RWPE1 (cell line): ENCODE measurements at places on chromosomes 2 and 18.

DNA sequence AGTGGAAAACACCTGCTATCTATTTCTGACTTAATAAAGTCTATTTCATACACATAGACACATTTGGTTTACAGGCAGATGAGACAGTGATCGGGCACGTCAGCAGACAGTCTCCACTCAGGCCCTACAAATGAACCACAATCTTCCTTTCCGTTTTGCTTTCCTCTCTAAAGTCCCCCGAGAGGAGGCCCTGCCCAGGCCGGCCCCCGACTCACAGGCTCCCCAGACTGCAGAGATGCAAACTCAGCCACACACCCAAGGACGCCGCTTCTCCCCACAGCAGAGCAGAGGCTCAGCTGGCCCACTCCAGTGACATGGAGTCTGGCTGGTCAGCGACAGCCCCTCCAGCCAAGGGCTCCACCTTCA is 9.3 kb upstream of the MTERF4 start:
- DNase-seq, result no peak

DNA sequence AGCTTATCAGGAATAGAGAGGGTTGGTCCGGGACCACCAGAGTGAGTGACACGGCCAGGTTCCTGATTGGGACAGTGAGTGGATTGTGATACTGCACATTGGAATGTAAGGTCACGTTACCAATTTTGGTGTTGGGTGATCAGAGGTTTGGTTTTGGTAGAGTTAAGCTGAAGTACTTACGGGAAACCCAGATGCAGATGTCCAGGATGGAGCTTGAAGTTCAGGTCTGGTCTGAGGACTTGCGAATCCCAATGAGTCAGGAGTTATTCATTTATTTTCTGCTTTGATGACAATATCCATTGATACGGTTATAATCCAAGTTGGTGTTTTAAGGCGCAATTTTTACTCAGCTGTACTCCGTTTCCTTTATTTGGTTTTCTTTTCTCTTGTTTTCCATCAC is 273.6 kb downstream of the ALPK2 start:
- no peak for DNase-seq

GRCh38 chr2:236473691-236474090 is 95.9 kb upstream of the ACKR3 start:
- DNase-seq, result no peak

- DNase-seq, result peak; percentile 8
Measured at GRCh38 chr2:173588931-173589369, 234.3 kb downstream of the CDCA7 start.

- DNase-seq, result no peak
Measured at GRCh38 chr18:45197526-45197970, 417.7 kb upstream of the SLC14A2 start.

DNA sequence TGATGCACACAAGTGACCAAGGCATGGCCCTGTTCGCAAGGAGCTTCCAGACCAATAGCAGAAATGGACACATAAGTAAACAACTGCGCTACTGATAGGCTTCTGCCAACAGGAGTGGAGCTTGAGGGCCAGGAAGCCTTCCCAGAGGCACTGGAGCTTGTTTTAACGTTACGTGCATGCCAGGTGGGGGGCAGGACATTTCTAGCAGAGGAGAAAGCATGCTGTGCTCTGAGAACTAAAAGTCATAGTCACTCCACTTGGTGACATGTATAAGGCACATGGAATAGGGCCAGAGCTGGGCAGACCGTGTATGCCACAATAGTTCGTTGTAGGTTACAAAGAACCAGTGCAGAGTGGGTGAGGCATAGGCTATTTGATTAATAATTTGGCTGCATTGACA is 184.2 kb downstream of the NEDD4L start:
- DNase-seq, result no peak

DNA sequence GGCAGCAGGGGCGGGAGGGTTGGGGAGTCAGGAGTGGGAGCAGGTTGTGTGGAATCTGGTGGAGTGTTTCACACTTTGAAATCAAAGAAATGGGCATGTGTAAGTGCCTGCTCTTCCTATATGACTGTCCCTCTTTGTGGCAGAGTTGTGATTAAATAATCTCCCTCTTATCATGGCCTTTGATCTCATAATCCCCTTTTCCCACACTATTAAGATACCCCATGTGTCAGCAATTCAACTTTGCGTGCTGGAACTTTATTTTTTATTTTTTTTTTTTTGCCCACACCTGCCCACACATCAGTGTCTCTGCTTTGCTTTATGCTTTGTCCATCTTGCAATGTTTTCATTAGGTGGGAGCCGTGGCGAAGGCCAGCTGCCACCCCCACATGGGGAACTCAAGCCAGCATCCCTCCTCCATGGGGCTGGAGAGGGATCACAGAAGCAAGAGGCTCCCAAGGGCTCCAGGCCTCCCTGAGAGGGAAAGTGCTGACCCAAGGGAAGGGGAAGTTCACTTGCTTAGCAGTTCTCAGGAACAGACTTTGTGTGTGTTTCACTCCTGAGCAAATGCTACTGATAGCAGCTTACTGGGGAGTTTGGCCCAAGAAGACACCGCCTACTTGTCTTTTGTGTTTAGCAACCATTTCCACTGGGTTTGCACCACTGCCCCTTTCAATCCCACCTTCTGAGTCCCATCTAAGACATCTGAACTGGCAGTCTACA is 243.4 kb downstream of the BCL11A start:
- DNase-seq, result no peak

DNA sequence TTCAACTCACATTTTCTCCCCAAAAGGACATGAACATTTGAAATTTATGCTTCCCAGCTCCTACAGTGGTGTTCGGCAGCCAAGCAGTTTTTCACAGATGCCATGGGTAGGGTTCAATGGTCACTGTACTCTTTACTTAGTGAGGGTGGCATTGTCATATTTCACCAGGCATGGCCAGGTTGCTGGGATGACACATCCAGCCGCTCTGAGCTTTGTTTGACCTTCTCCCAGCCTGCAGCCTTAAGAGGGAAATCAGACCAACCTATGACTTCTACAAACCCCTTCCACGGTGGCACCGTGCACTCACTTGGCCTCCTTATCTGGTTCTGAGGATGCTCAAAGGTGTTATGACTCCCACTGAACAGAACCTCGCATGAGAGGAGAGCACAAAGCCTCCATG is 108.4 kb upstream of the SH3BP4 start:
- no peak for DNase-seq

DNA sequence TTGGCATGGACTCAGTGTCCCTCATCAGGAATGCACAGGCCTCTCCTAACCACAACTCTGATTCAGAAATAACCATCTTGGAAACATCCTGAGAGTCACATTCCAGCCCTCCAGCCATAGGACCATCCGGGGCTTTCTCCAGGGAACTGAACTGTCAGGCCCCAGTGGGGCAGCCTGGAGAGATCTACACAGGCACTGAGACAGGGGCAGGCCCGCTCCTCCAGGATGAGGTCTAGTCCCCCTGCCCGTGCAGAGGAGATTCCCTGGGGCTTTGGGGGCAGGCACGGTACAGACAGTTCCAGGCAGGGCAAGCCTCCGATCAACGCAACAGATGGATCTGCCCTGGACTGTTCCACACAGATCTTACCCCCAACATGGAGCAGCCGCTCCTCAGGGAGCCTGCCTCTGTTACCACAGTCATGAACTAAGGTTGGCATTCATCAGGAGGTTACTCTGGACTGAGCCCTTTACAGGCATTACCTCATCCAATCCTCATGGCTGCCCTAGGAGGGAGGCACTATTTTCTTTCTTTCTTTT is 12.0 kb downstream of the KCNK3 start:
- no peak for DNase-seq

- peak; percentile 8 for DNase-seq
Measured at GRCh38 chr2:191352536-191352935, 107.3 kb downstream of the MYO1B start.

- DNase-seq, result peak; percentile 8
Measured at GRCh38 chr2:46914578-46915230, 902 bp downstream of the MCFD2 start.

GRCh38 chr2:120210270-120210693 is 12.9 kb downstream of the TMEM185B start:
- no peak for DNase-seq

DNA sequence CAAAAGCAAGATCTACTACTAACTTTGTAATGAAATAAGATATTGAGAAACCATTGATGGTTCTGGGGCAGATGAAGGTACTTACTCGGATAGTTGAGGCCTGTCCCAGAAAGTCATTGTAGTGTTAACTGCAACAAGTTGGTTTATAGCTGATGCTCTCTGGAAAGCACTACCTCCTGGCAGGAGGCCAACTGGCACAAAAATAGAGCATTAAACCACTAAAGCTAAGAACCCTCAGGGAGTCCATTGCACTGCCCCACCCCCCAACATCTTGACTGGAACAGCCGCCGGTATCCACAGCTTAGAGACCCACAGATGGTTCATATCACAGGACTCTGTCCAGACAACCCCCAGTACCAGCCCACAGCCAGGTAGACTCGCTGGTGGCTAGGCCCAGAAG is 552.5 kb upstream of the CRIM1 start:
- no peak for DNase-seq

DNA sequence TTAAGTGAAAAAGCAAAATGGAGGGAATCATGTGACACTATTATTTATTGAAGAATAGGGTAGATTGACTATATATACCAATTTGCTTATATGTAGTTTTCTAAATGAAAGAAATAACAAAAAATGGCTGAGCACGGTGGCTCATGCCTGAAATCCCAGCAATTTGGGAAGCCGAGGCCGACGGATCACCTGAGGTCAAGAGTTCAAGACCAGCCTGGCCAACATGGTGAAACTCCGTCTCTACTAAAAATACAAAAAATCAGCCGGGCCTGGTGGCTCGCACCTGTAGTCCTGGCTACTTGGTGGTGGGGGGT is 59.3 kb upstream of the MYCN start:
- DNase-seq, result no peak

- no peak for DNase-seq
Measured at GRCh38 chr18:40841063-40841462, 1114.0 kb upstream of the PIK3C3 start.

- DNase-seq, result peak; percentile 11
Measured at GRCh38 chr2:169928463-169928864, 101.2 kb downstream of the UBR3 start.

GRCh38 chr2:144666032-144666431 is 146.1 kb upstream of the ZEB2 start:
- DNase-seq, result peak; percentile 7

- no peak for DNase-seq
Measured at GRCh38 chr18:26893996-26894395, 28.5 kb upstream of the AQP4 start.

DNA sequence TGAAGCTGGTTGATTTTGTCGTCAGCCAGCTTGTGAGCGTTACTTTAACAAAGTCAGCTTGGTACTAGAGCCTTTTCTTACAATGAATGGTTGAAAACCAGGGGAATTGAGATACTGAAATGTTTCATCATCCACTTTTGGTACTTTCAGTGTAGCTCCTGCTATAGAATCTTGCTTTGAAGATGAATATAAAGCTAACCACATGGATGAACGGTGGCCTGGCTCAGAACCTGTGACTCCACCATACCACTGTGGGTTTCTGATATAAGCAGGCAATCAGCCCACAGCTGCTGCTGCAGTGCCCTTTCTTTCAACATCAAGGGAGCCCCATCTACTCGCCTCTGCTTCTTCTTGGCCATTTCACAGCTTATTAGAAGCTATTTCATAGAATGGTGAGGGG is 53.2 kb upstream of the GPR45 start:
- no peak for DNase-seq

- no peak for DNase-seq
Measured at GRCh38 chr2:11422491-11422865, 43.5 kb downstream of the E2F6 start.

- no peak for DNase-seq
Measured at GRCh38 chr2:128799730-128800129, 481.1 kb upstream of the HS6ST1 start.

DNA sequence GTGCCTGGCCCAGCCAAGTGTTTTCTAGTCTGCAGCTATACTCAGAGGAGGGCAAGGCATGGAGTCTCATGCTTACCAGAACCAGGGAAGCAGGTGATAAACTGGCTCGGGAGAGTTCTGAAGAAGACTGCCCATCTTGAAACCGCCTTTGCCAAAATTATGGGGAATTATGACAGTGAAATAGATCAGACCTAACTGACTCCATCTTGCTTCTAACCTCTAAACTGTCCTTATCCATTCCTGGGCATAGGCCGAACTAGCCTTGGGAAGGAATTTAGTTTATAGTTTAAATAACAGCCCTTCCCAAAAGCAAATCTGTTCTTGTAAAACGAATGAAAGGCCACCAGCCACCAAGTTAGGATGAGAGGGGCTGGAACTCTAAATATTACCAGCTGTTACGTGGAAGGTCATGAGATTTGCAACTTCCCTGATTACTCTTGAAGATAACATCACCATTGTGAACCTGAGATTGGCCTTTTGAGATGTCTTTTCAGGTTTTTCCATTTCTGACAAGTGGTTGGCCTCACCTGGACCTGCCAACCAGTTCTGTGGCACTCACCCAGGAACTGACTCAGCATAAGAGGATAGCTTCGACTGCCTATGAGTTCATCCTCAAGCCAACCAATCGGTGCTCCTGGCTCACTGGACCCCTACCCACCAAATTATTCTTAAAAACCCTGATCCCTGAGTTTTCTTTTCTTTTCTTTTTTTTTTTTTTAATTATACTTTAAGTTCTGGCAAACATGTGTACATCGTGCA is 23.4 kb downstream of the CHCHD5 start:
- no peak for DNase-seq

GRCh38 chr2:108604196-108604595 is 69.9 kb downstream of the LIMS1 start:
- DNase-seq, result no peak

DNA sequence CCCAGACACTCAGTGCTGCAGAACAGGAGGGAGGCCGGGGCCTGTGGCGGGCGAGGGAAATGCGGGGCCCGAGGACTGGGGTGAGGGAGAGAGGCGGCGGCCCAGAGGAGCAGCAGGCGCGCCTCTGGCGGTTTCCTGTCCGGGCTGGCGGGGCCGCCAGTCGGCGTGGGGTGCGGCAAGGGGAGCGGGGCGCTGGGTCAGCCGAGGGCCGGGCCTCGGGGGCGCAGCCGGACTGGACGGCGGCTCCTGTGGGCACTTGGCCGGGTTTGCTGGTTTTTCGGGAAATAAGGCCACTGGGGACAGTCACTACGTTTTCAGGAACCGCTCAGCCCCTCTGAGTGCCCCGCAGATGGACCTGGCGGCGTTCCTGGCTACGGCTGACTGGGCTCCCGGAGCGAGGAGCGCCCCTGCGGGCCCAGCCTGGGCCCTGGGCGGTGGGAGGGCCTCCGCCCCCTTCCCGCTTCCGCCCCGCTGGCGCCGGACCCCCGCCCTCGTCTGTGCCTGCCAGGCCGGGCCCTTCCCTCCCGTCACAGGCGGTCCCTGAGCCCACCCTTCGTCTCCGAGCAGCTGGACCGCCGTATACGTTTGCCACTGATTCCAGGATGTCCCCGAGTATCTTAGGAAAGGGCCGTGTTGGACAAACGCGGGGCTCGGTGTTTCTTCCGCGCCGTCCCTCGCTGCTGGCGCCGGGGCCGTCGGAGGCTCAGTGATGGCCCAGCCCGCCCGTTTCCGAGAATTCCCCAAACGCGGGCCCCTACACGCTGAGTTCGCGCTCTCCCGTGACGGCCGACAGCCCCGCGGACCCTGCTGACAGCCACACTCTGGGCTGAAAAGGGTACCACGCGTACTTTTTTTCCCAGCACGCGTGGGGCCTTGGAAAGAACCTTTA is 84.6 kb downstream of the FAM210A start:
- no peak for DNase-seq
